ENCODE measurements at places on chromosomes 5 and 9.

GRCh38 chr5:35908814-35909213 lies 29.6 kb downstream of the CAPSL start:
- no peak for DNase-seq

- DNase-seq = no peak
Measured at GRCh38 chr5:171131497-171131896, 177.6 kb upstream of the TLX3 start.

- no peak for DNase-seq
Measured at GRCh38 chr5:171595801-171596231, 176.4 kb downstream of the FGF18 start.

GRCh38 chr9:35598866-35599590 lies 6.0 kb upstream of the TESK1 start:
- DNase-seq = no peak

DNA sequence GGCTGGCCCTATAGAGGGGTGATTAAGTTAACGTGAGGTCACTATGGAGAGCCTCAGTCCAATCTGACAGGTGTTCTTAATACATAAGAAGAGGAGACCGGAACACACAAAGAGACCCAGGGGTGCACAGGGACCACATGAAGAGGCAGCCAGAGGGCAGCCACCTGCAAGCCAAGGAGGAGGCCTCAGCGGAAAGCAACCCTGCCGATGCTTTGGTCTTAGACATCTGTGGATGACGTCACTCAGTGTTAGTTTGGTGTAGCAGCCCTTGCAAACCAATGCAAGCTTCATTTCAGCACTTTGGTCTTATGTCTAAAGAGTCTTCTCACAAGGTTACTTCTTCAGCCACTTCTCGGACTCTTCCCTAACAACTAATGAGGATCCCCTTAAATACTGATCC lies 47.6 kb upstream of the GRHPR start:
- no peak for DNase-seq

- DNase-seq = no peak
Measured at GRCh38 chr5:57171816-57172465, 1.9 kb upstream of the GPBP1 start.

Measured in cerebellar nuclear complex (tissue), 1 donor.